ENCODE measurements at places on chromosomes 7 and 10.

- DNase-seq, result no peak
These were observed 4.6 kb upstream of the CYP3A4 start for GRCh38 chr7:99788554-99788953.

- DNase-seq, result no peak
These were observed at the start of gene PTPRZ1 for GRCh38 chr7:121872831-121873288. TSS of gene PTPRZ1 (plus strand) at chr7:121873161. CDS start at chr7:121873500, 339 bp downstream.

- DNase-seq, result no peak
These were observed 51.5 kb downstream of the ANKMY2 start for GRCh38 chr7:16594061-16594460.

DNA sequence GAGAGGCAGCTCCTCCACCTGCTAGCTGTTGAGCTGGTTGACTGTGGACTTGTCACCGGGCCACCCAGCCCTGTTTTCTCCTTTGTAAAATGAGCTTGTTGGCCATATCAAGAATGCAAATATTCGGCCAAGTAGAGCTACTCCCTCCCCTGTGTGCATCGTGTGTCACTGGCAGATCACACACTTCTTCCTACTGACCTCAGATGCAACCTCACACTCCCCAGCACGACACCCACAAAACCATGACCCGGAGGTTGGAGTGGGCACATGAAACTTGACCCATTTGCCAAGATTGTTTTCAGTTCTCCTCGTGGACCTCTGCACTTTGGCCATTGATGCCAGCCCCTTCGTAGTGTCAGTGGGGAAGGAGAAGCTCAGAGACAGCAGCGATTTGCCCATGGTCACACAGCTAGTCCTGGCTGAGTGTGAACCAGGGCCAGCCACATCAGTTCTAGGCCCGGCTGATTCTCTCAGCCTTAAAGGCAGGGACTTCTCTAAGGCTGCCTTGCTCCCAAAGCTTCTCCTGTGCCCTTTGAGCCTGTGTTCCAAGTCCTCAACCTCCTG lies 101.1 kb downstream of the CDH23 start:
- no peak for DNase-seq

- no peak for DNase-seq
These were observed 674.4 kb downstream of the PHTF2 start for GRCh38 chr7:78473021-78473420.

DNA sequence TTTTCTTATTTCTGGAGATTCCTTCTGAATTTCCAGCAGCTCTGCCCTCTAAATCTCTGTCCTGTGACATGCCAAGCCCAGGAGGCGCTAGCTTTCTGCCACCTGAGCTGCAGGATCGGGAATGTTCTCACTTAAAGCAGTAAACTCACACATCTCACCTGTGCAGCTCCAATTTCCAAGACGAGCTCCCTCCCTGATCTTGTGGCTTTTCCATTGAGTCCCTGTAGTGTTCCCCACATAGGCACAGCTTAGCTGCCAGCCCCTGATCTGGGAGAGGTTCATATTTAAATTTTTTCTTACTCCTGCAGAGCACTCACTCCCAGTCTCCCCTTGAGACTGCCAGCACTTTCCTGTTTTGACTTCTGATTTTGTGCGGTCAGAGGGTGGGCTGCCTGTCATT lies 479.3 kb downstream of the GLRX3 start:
- no peak for DNase-seq

DNA sequence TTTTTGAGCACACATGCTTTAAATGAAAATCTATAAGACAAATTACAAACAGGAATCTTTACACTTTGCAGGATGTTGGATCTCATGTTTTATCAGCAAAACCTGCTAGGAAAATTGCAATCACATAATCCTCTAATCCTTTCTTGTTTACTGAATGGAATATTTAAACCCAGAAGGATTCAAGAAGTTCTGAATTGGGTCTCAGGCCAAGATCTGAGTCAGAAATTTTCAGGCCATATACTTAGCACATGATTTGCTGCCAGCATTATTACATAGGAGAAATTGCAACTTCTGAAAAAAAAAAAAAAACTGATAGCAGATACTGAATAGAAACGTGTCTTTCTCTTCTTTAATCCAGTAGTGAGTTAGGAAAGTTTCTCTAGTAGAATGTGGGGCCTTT lies 1005.3 kb upstream of the POT1 start:
- no peak for DNase-seq

GRCh38 chr10:131652438-131653139 lies 248.2 kb upstream of the PPP2R2D start:
- DNase-seq, result no peak

DNA sequence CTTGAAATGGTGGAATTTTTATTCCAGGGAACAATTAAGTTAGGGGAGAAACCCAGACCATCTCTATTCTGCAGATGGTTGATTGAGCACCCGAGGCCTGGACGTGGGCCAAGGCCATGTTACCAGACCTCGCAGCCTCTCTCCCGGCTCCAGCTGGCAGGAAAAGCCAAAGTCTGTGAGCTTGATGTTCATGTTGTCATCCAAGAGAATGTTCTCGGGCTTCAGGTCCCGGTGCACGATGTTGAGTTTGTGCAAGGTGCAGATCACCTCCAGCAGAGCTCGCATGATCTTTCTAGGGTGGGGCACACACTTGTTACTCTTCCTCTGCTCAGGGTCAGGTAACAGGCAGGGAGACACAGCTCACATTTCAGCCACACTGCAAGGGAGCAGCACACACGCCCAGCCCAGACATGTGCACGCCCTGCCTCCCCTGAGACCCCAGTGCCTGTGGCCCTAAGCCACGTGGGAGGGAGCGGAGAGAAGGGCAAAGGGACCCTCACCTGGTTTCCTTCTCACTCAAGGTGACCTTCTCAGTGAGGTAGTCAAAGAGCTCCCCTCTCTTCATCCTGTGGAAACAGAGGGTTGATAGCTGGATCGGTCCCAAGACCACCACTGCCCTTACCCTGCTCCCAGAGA lies 9.5 kb downstream of the PHKG1 start:
- DNase-seq, result no peak

GRCh38 chr10:21002091-21002878 lies 105.2 kb upstream of the NEBL start:
- no peak for DNase-seq
